ENCODE measurements at places on chromosomes 3 and 15.

DNA sequence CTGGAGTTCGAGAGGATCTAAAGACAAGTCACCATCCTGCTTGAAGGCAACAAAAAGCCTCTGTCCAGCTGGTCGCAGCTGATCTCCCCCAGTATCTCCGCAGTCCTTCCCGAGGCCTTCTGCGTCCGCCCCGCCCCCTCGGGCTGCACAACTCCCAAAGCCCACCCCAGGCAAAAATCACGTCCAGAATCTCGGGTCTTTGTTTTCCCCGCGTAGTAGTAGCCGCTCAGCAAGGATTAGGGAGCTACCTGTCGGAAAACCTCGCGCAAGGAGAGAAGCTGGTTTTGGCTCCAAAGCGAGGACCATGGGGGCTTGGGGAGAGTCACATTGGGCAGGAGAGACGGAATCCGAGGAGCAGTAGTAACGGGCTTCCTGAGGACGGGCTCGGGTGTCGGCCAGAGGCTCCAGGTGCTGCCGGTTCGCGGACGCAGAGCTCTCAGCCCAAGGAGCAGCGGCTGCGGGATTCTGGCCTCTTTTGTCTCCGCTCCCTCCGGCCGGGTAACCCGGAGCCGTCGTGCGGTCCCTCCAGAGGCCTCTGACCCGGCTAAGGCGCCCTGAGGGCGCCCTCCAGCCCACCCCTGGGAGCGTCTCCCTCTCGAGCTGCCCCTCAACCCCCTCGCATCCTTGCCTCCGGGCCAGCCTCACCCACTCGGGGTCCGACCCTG lies 401 bp downstream of the ZSCAN29 start:
- DNase-seq = no peak

DNA sequence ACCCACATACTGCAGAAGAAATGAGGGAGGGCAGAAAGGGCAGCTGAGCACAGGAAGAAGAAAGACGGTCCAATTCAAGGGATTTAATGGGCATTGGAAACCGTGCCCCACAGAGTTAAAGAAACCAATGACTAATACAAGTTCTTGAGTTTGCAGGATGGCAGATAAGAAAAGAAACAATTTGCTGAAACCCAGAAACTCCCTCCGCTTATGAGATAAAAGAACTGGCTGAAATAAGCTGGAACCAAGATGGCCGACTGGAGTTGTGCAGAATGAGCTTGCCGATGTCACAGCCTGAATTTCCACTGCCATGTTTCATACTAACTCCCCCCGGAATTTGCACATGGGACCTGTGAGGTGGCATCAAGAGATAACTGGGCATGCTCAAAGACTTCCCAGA lies 47.1 kb downstream of the SCAP start:
- DNase-seq = no peak

- DNase-seq = peak; percentile 88
Measured at GRCh38 chr3:49903451-49904424, at the start of gene MST1R. MST1R (minus strand) TSS chr3:49903873; CDS start chr3:49903609, 264 bp downstream.

DNA sequence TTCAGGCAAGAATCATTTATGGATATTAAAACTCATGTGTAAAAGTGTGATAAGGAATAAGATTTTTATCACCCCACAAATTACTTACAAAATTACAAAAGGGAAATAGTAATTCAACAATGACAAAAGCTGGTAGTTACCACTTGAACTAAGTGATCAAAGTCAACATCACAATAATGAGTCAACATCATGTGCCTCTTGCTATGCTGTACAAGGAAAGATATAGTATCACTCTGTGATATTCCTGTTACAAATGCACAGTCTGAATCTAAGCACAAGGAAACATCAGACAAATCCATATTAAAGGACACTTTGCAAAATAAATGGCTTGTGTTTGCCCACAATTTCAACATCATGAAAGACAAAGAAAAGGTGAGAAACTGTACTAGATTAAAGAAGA lies 90.5 kb upstream of the PLCL2 start:
- DNase-seq = no peak

- no peak for DNase-seq
Measured at GRCh38 chr3:21132896-21133295, 618.1 kb downstream of the ZNF385D start.

- DNase-seq = no peak
Measured at GRCh38 chr3:73765878-73766545, 141.3 kb upstream of the PDZRN3 start.

GRCh38 chr3:188881954-188882641 lies 289.7 kb upstream of the TPRG1 start:
- no peak for DNase-seq

- no peak for DNase-seq
Measured at GRCh38 chr15:50736823-50737222, 28.7 kb downstream of the SPPL2A start.

DNA sequence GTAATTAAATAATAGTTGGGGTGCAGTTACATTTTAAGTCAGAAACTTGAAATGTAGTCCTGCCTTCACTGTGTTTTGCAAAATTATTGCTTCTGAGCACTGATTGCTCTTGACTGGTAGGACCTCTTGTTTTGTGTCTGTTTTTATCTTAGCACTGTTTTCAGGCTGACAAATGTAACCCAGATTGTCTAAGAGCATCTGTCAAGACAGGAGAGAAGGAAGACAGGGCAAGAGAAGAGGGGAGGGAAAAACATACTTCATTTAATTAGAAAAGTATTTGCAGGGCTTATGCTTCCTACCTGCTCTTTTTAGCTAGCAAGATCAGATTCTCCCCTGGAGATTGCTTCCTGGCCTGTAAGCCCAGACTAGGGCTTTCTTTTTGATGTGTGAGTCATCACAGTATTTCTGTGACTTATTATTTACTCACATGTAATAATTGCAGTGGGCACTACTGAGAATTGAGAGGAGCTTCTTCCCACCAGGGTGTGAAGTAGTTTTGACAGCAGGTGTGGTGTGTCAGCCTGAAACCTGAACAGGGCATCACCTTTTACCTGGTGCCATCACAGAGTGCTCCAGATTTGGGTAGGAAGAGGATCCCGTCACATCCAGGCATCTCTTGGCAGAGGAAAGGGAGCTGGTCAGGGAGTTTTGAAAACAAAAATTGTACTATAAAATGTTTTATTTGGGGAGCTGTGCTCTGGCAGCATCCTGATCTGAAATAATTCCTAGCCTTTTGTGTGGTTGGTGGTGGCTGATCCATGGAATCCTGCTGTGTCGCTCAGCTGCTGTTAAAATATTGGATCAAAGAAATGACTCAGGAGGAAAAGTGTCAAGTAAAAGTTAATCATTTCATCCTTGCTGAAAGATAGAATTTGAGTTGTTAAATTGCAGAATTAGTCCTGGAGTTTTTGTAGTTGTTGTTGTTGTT lies 98.2 kb downstream of the TMEM108 start:
- DNase-seq = no peak

DNA sequence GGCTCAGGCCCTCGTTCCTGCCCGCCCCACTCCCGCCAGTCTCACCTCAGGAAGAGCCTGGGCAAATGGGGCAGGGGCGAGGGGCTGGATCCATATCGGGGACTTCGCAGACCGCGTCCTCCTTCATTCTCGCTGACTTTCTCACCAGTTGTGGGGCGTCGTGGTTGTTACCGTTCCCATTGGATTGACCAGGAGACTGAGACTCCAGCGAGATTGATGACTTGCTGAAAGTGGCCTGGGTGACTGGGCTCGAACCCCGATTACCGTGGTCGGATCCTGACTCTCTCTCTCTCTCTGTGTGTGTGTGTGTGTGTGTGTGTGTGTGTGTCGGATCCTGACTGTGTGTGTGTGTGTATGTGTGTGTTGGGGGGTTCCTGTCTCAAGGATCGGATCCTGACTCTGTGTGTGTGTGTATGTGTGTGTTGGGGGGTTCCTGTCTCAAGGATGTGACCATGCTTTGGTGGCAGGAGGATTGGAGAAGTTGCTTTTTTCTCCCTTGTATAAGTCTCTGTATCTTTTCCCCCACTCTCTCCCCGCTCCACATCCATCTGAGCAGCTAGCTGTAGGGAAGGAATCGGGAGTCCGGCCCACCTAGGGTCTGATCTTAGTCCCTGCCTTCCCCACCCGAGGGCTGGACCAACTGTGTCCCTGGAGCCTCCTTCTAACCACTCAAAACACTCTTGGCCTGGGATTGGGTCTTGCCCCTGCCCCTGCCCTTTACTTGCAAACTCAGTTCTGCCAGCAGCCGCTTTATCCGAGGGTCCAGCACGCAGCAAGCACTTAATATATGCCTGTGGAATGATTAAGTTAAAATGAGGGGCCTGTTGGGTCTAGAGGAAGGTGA lies 603 bp downstream of the PLEKHO2 start:
- peak; percentile 41 for DNase-seq

GRCh38 chr15:93566762-93567161 lies 477.8 kb upstream of the RGMA start:
- no peak for DNase-seq

DNA sequence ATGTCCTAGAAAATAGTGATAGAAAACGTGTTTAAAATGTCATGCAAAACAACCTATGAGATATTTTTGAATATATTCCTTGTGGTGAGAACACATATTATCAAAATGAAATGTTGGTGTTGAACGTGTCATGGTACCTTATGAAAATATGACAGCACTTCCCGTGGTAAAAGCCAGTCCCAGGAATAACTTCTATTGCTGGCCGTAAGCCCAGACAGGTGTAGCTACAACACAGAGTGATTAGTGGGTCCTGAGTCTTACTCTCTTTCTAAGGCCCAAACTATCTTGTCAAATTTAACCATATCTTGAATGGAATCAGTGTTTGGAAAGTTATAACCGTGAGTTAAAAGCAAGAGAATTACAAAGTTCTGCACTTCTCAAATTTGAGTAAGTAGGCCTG lies 24.1 kb downstream of the RARB start:
- no peak for DNase-seq

- DNase-seq = no peak
Measured at GRCh38 chr15:45023659-45024225, 747 bp downstream of the SORD start.

GRCh38 chr3:64766440-64766839 lies 78.6 kb upstream of the ADAMTS9 start:
- DNase-seq = no peak

GRCh38 chr3:56124546-56124945 lies 343.7 kb downstream of the ERC2 start:
- DNase-seq = no peak

DNA sequence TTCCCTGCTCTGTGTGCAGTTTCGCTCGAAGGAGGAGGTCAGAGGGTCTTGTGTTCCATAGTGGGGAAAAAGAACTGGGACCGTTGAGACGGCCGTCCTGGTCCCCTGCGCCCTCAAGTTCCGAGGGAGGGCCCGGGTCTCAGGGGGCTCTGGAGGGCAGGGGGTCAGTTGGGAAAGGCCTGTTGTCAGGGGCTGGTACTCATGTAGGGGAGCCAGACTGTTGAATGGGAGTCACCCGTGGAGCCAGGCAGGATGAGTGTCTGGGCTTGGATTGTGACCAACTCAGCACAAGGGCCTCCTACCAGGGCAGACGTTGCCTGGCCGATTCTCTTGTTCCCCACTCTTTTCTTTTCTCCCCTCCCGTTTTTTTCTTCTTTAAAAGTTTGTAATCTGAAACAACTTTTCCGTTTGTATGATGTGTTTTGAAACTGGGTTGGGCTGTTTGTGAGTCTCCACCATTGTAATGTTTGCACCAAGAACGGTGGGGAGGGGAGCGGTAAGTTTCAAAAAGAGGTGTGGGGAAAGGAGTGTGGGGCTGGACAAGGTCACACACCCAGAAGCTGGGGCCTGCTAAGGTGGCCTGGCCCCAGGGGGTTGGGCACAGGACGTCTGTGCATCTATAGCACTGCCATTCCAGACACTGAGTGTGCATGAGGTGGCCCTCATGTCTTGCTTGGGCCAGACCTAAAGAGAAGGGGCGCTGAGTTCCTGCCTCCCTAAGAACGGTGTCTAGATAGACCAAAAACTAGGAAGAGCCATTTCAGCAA lies 1.1 kb downstream of the CMTM7 start:
- DNase-seq = peak; percentile 67

- no peak for DNase-seq
Measured at GRCh38 chr15:95105229-95105628, 873.9 kb downstream of the MCTP2 start.

GRCh38 chr15:62931650-62932049 lies 110.9 kb upstream of the TPM1 start:
- no peak for DNase-seq

DNA sequence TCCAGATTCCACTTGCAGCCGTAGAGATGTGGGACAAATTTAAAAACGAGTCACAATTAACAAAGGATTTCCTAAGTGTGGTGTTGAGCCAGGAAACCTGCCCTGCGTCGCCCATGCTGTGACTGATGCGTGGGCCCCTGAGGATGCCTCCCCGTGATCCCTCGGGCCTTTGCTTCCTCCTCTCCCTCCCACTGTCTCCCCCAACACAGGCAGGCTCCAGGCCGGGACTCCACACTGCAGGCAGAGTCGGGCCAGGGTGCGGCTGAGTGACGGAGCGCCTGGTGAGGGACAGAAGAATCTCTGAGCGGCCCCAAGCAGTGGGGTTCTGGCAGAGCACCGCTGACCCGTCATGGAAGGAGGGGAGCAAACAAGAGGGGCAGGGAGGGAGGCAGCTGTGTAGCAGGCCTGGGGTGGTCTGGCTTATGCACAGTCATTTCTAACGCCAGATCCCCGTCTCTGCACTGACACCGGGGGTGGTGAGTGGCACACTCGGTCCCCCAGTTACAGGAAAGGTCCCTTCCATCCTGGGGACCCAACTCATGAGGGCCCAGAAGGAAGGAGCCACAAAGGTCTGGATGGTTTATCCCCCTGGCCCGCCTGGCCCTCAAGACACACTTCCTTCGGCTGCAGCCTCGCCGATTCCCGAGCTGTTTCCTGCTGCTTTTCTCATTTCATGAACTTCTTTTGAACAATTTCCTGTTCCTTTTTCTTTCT lies 91.0 kb downstream of the XXYLT1 start:
- DNase-seq = no peak

- no peak for DNase-seq
Measured at GRCh38 chr3:183278479-183279088, 25.5 kb downstream of the B3GNT5 start.

GRCh38 chr3:155393316-155393715 lies 99.8 kb upstream of the STRIT1 start:
- no peak for DNase-seq
